Activated CD4-positive, alpha-beta T cell treated with anti-CD3 and anti-CD28 coated beads, Interleukin-2, amount 10 ng/mL, durations not matched to agents 7 days and 5 days (primary cell): ENCODE measurements at places on chromosomes 5 and 9. TPM values are rescaled to one million over a fixed set of nuclear protein-coding genes. Genes with fewer than 3 reads are reported as not detected.

GRCh38 chr5:14913096-14913495 is 41.5 kb upstream of the ANKH start:
- DNase-seq = no peak

GRCh38 chr9:137564134-137564533 is 12.5 kb downstream of the MRPL41 start:
- no peak for DNase-seq

The CDH12 gene
- total RNA-seq = not detected

The GPR150 gene
- total RNA-seq = 1.2 TPM
